Stimulated activated CD8-positive, alpha-beta memory T cell treated with anti-CD3 and anti-CD28 coated beads, Interleukin-4, amount 100 ng/mL, for 4 hours (primary cell): ENCODE measurements at places on chromosomes 11 and 22.

GRCh38 chr11:41446107-41446506 is 13.3 kb downstream of the LRRC4C start:
- DNase-seq = no peak

- DNase-seq = no peak
These were observed 13.4 kb downstream of the BRD1 start for GRCh38 chr22:49814164-49814686.

GRCh38 chr22:37638391-37639069 is 939 bp upstream of the SH3BP1 start:
- DNase-seq = no peak

- no peak for DNase-seq
These were observed 7.9 kb downstream of the RTN4RL2 start for GRCh38 chr11:57468276-57468675.

GRCh38 chr11:74154620-74155281 is 16.1 kb downstream of the C2CD3 start:
- no peak for DNase-seq

GRCh38 chr22:46380581-46380980 is 45.1 kb downstream of the TRMU start:
- DNase-seq = no peak

DNA sequence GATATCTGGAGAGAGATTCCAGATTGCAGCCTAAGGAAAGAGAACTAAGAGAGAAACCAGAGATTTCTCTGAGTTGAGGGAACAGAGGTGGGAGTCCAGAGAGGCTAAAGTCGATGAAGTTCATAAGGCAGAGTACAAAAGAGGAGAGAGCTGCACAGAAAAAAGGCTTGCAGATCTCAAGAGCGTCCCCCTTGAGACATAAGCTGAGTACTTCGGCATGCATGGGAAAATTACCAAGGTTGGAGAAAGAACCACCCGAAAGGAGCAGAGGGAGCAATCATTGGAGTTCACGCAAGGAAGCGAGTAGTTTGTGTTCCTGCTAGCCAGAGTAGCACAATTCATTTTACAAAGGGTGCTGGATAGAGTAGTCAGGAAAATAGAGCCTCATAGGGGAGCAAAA is 293.5 kb downstream of the TMEM135 start:
- no peak for DNase-seq

DNA sequence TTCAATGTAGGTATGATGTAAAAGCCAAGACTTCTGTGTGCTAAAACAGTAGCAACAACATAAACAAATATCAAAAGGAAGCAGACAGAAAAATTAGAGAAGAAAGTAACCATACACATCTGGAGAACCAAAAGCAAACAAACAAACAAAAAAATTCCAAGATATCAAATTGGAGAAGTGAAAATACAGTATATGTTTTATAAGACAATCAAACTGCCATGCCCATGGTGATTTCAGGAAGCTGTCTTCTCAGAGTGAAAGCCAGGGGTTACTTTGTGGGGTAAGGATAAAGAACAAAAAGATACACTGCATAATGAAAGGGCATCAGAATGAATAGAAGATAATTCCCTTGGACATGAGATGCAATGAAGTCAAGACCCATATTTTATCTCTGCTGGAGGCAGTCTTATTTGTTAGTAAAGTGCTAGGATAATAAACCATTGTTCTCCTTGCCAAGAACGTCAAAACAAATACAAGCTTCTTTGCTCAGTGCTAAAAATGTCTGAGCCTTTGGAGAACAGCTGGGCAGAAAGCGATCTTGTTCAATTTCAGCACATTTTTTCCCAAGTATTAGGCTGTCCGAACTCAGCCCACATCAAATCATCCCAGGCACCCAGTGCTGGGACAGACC is 38.1 kb upstream of the LDLRAD3 start:
- DNase-seq = no peak

GRCh38 chr11:16312233-16312765 is 44.0 kb downstream of the SOX6 start:
- DNase-seq = no peak

- no peak for DNase-seq
These were observed 107.1 kb upstream of the PARVA start for GRCh38 chr11:12270215-12270797.
